WERI-Rb-1 (cell line): ENCODE measurements at places on chromosomes 4 and X.

GRCh38 chrX:118975831-118976598 lies 1.6 kb downstream of the LONRF3 start:
- peak; percentile 7 for DNase-seq

GRCh38 chr4:77473509-77473908 lies 132.1 kb upstream of the CXCL13 start:
- no peak for DNase-seq

- no peak for DNase-seq
These were observed 63.8 kb upstream of the ENPP6 start for GRCh38 chr4:184281231-184282139.

DNA sequence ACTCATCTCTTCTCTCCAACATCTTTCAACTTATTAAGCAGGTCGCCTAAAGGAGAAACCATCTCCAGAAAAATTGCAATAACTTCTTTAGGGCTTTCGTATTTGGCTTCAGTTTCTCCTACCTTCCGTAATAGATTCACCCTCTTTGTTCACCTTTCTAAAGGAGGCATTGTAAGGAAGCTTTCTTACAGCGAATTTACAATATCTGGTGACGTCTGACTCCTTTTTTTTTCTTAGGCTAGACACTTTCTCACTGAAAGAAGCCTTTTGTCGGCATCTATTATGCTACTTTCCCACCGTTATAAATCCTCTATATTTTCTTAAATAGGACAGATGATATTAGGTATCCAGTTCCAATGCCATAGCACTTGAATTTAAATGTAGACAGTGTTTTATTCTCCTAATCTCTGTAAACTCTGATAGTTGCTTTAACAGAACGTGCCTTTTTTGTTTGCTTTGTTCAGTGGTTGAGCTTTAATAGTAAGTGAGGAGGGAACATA lies 302.4 kb downstream of the IL1RAPL1 start:
- no peak for DNase-seq

- no peak for DNase-seq
These were observed 24.0 kb downstream of the USP46 start for GRCh38 chr4:52635130-52635529.

- DNase-seq = no peak
These were observed 93.8 kb upstream of the HELT start for GRCh38 chr4:184924516-184924915.

DNA sequence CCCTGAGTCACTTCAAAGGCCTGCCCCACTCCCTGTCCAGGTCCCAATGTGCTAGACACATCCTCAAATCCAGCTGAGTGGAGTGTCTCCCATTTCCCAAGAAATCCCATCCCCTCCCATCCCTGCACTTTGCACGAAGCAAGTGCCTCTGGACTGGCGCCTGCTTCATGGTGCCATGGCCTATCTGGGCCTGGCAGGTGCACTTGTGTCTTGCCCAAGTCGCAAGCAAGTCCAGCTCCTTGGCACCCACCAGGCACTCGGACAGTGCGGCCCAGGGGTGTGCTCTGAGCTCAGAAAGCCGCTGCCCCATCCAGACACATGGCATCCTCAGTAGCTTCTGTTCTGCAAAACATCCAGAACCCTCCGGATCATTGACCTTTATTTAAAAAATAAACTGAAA lies 97.4 kb downstream of the DCTD start:
- no peak for DNase-seq

GRCh38 chr4:136796953-136797352 lies 735.3 kb downstream of the PCDH18 start:
- DNase-seq = no peak

- DNase-seq = no peak
These were observed 18.0 kb downstream of the PPEF1 start for GRCh38 chrX:18725310-18725943.

GRCh38 chr4:96175871-96176270 lies 336.0 kb downstream of the PDHA2 start:
- no peak for DNase-seq

DNA sequence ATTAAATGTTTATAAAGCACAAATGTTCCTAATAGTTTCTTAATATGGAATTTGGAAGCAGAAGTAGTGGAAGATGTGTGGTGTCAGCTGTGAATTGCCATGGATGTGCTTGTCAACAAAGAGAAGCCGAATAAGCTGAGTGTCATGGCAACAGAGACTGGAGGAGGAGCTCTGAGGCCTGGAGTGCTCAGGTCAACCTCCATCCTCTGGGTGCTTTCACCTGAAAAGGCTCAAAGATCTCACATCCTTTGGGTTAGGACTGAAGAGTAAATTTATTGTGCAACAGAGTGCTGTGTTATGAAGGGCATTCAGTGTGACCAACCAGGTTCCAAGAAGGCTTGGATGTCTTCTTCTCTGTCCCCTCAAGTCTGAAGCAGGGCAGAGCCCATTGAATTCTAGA lies 18.7 kb downstream of the SGMS2 start:
- DNase-seq = no peak

DNA sequence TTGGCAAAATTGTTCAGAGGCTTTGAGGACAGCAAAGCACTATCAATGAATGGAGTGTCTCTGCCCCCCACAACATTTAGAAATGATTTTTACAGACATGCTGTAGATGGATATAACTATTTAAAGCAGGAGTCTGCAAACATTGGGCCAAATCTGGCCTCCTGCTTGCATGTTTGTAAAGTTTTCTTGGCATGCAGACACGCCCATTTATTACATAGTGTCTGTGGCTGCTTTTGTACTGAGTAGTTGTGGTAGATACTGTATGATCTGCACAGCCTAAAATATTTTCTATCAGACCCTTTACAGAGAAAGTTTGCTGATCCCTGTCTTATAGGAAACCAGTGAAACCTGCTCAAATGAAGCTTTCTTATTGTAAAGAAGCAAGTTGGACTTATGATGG lies 45.5 kb upstream of the PHEX start:
- DNase-seq = no peak

DNA sequence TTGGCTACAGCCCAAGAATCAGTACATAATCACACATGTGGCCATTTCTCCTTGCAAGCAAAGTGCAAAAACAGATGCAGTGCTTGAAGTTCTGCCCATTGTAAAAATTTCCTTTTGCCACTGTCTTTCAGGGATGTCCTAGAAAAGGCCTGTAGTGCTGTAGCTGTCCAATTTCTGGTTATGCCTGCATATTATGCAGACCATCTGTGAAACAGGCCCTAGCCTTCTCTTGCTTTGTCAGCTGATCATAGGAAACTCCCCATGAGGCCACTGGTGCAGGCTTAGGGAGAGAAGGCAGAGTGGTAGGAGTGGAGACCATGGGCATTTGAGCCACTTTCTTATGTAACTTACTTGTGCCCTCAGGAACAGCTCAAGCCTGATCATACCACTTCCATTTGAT lies 130.4 kb upstream of the GABRA2 start:
- DNase-seq = no peak

DNA sequence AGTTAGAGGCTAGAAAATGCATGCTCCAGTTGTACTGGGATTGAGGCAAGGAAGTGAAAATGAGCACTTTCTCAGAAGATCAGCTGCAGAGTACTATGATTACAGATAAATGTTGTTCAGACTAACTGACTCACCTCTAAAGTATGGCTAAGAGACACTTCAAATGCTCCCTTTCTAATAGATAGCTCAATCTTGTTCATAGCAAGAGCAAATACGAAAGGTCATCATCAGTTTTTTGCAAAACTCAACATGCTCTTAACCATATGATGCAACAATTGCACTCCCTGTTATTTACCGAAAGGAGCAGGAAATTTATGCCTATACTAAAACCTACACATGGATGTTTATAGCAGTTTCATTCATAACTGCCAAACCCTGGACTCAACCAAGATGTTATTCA lies 838.4 kb upstream of the INTU start:
- DNase-seq = no peak

GRCh38 chr4:2852481-2852921 lies 8.9 kb downstream of the ADD1 start:
- DNase-seq = no peak

- no peak for DNase-seq
These were observed 28.1 kb upstream of the HPGDS start for GRCh38 chr4:94370533-94371254.

GRCh38 chr4:179626687-179627086 lies 2184.4 kb upstream of the AGA start:
- no peak for DNase-seq

DNA sequence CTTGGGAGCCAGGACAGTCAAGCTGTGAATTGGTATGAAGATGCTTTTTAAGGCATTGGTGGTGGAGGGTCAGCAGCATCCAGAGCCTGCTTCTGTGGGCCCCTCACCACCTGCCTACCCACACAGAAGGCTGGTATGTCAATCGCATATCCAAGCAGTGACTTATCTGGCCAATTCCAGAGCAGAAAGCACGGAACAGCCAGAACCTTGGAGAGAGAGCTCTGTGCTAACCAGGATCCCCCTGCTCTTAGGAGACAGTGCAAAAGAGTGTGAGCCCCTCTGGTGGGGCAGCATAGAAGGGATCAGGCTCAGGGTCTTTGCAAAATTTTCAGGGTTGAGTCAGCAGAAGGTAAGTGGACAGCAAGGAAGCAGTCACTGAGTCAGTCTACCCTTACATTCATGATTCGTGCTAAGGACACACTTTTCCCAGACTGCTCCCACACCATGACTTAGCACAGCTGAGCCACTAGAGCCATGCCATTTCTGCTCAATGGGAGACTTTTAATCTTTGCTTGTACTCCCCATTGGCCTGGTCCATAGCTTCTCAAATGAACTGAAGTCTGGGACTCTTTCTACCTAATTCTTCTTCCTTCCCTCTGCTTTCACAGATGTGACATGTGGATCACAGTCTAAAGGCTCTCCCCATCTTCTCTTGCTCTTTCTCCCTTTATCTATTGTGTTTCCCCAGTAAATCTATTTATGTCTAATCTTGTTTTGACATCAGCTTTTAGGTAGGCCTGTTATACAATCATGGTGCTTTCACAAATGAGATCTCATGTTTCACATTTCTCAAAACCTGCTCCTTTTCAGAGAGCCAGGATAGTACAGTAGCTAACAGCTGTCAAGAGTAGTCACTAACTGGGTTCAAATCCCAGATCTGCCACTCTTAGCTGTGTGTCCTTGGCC lies 20.0 kb downstream of the MORF4L2 start:
- no peak for DNase-seq

- DNase-seq = no peak
These were observed 10.0 kb upstream of the OPHN1 start for GRCh38 chrX:68443155-68443868.

DNA sequence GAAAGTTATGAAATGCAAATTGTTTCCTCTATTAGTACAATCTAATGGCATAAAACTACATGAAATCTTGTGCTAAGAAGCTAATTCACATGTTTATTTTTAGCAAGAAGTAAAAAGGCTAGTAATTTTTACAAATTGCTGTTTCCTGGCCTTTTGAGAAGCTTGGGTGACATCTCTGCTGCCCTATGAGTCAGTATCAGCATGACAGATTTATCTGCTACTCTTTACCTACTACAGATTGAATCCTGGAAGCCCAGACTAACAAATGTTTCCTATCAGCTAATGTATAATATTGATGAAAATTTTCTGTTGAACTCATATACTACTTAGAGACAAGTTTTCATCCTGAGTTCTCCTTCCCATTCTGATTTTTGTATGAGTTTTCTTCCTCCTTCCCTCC lies 232.4 kb downstream of the DCTD start:
- no peak for DNase-seq

DNA sequence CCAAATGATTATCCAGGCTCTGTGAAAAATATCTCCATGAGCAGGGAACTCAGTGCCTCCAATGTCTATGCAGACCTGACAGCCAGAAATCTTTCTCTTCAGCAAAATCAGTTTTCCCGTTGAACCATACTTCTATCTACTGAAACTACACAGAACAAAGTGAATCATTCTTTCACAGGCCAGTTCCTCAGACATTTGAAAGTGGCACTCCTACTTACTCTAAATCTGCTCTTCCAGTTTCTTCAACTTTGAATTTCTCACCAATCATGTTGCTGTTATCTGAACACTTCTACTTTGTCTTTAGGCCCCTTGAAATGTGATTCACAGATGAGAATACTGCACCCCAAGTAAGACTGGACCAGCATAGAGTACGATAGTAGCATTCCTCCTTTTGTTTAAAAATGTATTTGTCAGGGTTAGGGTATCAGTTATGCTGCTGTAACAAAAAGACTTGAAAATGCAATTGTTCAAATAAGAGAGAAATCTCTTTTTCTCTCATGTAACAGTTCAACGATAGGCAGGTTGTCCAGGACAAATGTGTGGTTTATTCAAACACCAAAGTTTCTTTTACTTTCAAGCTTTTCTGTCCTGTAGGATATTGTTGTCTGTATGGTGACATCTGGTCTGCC lies 210.6 kb upstream of the KLF3 start:
- no peak for DNase-seq

DNA sequence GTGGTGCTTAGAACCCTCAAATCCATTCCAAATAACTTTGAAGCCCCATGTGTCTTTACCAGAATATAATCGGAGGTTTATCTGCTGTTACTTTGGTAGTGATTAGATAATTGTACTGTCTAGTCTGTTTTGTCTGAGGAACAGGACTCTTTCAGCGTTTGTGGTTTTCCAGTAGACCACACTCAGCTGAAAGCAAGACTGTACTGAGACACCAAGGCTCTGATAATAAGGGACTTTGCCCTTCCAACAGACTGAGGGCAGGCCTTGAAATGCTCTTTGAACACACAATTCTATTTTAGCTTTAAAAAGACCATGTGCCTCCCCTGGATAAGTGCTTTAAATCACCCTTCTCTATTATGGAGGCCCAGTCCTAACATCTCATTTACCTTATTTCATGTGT lies 76.1 kb downstream of the KLHL8 start:
- no peak for DNase-seq

GRCh38 chrX:101252634-101253033 lies 33.0 kb downstream of the DRP2 start:
- DNase-seq = no peak

DNA sequence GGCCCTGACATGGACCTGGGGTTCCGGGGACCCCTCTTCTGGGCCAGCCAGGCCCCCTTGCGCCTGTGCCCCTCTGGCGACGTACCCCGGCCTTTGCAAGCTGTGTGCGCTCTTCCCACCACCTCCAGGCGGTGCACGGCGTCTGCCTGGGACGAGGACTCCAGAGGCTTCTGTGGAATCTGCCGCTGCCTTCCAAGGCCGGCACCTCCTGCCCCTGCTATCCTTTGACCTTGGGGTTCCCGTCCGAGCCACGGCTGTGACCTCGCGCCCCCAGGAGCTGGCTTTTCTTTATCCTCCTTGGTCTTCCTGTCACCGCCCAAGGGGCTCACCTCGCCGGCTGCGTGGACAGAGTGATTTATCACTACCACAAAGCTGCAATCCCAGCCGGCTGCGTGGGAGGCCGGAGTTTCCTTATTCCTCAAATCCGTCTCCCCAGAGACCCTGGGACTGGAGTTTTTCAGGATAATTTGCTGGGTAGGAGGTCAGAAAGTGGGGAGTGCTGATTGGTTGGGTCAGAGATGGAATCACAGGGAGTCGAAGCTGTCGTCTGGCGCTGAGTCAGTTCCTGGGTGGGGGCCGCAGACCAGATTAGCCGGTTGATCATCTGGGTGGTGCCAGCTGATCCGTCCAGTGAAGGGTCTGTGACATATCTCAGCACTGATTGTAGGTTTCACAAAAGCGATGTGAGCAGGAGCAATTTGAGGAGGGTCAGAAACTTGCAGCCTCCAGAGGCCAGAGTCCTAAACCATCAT lies 19.8 kb upstream of the PLCXD1 start:
- DNase-seq = peak; percentile 85
